Stimulated activated CD4-positive, alpha-beta T cell treated with anti-CD3 and anti-CD28 coated beads, Interleukin-1b, Interleukin-23, amount 100 ng/mL, for 24 hours (primary cell): ENCODE measurements at places on chromosomes 13 and 19.

DNA sequence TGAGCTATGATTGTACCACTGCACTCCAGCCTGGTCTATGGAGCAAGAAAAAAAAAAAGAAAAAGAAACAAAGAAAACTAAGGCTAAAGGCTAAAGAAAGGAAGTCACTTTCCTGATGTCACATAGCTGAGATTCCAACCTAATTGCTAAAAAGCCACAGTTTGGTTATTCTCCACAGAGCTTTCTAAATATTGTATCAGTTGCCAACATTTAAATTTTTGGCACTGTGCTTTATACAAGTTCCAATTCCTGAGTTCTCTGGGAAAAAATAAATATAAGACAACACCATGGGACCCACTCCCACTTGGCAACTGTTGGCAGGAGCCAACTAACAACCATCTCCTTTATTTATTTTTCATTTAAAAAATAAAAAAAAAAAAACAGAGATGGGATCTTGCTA lies 11.2 kb upstream of the LYPD3 start:
- no peak for DNase-seq

DNA sequence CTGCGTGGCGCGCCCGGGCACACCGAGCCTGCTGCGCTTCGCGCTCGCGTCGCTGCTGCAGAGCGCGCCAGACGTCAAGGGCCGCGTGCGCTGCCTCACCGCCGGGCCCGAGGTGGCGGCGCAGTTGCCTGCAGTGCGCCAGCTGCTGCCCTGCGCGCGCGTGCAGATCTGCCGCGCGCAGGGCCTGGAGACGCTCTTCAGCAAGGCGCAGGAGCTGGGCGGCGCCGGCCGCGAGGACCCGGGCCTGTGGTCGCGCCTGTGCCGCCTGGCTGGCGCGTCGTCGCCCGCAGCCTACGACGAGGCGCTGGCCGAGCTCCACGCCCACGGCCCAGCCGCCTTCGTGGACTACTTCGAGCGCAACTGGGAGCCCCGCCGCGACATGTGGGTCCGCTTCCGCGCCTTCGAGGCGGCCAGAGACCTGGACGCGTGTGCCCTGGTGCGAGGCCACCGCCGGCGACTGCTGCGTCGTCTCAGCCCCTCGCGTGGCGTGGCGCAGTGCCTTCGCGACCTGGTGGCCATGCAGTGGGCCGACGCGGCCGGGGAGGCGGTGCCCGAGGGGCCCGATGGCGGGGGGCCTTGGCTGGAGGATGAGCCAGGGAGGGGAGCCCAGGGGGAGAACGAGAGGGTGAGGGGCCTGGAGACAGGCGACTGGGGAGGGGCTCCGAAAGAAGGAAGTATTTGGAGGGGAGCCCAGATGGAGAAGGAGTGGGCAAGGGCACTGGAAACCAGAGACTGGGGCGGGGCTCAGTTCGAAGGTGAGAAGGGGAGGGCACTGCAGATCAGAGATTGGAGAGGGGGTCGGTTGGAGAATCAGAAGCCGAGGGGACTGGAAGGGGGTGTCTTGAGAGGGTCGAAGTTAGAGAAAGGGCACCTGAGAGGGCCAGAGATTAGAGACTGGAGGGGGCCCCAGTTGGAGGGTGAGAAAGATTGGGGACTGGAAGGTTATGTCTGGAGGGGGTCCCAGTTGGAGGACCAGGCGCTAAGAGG lies 24.7 kb downstream of the ZSWIM9 start:
- no peak for DNase-seq

- DNase-seq = peak; percentile 15
These were observed 35.9 kb upstream of the ZSCAN5A start for GRCh38 chr19:56350416-56351045.

GRCh38 chr13:113411216-113412023 lies 41.9 kb downstream of the ADPRHL1 start:
- DNase-seq = no peak

DNA sequence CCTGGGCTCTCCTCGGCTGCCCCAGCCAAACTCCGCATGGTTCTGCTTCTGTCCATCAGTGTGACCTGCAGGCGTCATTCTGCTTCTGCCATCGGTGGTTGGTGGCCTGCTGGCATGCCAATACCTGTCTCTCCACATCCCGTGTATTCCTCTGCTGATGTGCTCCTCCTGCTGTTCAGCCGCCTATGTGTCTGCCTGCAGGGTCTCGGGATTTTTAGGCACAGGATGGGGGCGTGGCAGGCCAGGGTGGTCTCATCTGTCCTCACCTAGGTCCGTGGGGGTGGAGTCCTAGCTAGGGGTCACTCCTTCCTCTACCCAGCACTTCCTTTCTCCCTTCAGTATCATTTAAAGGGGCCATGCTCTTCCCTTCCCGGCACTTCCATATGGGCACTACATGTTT lies 33.0 kb upstream of the SGCG start:
- DNase-seq = no peak

DNA sequence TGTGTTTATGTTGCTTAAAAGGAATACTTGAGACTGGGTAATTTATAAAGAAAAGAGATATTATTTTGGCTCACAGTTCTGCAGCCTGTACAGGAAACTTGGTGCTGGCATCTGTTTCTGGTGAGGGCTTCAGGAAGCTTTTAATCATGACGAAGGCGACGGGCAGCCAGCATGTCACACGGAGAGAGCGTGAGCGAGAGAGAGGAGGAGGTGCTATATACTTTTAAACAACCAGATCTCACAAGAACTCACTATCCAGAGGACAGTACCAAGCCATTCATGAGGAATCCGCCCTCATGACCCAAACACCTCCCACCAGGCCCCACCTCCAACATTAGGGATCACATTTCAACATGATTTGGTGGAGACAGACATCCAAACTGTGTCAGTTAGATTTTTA lies 163.4 kb upstream of the TSC22D1 start:
- DNase-seq = no peak

DNA sequence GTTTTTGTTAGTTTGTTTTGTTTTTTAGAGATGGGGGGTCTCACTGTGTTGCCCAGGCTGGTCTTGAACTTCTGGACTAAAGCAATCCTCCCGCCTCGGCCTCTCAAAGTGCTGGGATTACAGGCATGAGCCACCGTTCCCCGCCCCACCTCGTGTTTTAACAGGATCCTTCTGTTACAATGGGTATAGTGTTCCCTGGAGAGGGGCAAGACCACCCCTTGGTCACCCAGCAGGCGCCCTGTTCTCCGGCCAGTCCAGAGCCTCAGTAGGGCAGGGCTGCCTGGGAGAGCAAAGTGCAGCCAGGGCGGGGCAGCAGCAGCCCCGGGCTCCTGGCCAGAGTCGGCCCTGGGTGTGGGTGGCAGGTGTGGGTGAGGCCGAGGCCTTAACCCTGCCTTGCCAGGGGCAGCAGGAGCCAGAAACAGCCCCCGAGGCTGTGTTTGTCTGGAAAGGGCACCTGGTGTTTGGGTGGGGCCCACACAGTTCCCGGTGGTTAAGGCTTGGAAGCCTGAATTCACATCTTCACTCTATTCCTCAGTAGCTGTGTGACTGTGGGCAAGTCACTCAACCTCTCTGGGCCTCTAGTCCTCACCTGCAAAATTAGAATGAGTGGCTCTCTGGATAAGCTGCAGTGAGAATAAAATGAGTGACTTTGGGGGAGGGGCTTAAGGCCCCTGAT lies 7.2 kb downstream of the VASP start:
- DNase-seq = no peak

- DNase-seq = no peak
These were observed 299.2 kb upstream of the KLHL1 start for GRCh38 chr13:70407486-70407885.

- peak; percentile 39 for DNase-seq
These were observed 44.9 kb downstream of the ESD start for GRCh38 chr13:46751811-46752635.

DNA sequence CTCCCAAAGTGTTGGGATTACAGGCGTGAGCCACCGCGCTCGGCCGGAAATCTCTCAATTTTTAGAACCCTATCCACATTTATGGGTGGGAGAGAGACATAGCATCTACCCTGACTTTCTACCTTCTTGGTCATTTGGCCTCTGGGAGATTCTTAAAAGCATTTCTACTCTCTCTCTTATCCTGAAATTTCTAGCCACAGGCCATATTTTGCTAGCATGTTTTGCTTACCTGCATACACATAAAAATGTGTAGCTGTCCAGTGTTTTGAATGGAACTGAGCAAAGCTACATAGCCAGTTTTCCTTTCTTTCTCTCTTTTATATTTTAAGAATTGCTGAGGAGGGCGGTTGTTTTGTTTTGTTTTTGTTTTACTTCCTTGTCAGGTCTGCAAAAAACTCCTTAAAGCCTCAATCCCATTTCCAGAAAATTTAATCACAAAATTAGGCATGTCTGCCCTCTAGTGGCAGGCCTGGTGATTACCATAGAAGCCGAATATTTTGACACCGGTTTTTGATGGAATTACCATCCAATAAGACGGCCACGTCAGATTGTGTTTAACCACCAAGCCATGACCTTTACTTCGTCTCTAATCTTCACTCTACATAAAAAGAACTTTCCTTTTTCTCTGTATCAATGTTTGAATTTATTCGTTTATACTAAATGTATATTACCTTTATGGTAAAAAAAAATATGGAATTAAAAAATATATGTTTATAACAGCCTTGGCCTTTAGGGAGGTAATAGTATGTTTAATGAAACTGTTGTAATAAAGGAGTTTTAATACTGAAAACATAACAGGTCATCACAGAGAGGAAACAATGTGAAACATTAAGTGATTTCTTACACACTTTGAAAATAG lies 34.4 kb upstream of the OXGR1 start:
- DNase-seq = peak; percentile 19

DNA sequence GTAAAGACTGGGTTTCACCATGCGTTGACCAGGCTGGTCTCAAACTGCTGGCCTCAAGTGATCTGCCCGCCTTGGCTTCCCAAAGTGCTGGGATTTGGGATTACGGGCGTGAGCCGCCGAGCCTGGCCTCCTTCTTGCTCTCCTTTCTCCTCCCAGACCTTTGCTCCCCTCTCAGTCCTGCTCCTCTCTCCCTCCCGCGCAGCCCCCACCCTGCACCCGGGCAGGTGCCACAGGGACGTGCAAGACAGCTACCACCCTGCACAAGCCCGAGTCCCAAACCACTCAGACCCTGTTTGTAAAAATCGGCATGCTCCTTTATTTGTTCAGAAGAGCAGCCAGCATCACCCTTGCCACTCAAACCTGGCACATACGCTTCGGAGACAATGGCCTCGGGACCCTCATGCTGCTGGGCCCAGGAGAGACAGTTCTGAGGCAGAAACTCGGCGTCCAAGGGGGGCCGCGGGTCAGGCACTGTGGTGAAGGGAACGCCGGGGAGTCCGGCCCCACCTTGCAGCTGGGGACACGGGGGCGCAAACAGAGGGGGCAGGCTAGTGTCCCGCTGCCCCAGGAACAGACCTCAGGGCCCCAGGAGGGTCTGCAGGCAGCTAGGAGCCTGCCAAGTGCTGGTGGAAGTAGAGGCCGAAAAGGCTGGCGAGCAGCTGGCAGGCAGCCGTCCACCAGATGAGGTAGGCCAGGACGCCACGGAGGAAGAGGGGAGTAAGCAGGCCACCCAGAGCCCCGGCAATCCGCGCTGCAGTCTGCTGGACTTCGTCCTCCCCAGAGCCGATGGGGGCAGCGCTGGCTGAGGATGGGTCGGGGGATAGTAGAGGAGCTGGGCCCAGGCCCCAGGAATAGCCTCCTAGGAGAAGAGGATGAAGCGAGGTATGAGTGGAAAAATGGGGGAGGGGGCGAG lies 18.7 kb downstream of the TMEM161A start:
- no peak for DNase-seq

- no peak for DNase-seq
These were observed 63.1 kb upstream of the RANBP3 start for GRCh38 chr19:6041071-6041470.

DNA sequence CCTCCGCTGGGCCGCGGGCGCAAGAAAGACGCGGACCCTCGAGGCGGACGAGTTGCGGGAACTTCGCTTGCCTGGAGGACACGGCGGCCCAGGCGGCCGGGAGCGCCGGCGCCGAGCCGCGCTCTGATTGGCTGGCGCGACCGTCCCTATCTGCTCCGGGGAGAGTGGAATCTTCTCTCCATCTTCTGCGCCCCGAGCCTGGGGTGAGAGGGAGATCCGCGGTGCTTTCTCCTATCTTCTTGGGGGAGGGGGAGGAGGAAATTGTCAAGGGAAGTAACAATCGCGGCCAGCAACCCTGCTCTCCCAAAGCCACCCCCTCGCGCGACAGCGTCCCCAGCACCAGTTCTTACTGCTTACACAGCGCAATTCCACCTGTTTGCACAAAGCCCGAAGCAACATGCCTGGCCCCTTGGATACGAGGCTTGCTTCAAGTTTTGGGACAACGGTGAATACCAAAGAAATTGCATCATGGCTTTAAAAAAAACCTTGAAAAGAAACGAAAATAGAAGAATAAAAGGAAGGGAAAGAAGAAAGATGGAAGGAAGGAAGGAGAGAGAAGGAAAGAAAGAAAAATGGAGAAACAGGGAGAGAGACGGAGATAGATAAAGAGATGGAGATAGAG lies 4.8 kb downstream of the SOX21 start:
- no peak for DNase-seq

DNA sequence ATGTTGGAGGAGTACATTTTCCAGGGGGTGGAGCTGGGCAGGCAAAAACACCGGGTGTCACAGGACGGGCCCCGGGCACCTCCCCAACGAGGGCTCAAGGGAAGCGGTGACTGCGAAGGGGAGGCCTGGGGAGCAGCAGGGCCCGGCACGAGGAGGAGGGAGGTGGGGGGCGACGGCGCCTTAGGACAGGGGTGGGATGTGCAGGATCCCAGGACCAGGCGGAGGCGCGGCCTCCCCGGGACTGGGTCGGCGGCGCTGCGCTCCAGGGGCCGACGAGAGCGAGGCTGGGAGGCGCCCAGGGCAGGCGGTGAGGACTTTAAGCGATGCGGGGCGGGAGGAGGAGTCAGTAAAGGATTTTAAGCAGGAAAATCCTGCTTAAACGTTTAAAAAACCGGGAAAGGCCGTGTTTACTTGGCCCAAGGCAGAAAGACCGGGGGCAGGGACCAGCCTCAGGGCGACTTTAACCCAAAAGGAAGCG lies 427 bp downstream of the ZNF160 start:
- peak; percentile 1 for DNase-seq

GRCh38 chr19:54439174-54439851 lies 9.7 kb upstream of the LENG8 start:
- no peak for DNase-seq

DNA sequence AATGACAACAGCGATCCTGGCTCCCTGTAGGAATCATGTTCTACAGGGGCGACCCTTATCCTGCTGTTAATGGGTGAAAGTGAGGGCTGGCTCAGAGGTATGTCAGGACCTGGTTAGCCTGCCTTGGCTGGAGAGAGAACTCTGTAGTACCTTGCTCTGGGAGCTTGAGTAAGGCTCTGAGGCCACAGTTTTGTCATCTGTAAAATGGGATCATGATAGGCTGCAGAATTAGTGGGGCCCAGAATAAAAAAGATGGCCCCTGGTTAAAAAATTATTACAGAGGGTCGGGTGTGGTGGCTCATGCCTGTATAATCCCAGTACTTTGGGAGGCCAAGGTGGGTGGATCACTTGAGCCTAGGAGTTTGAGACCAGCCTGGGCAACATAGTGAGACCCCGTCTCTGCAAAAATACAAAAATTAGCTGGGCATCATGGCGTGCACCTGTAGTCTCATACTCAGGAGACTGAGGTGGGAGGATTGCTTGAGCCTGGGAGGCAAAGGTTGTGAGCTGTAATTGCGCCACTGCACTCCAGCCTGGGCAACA lies 10.5 kb upstream of the SAMD1 start:
- no peak for DNase-seq
